ENCODE measurements at places on chromosomes 5 and 9.

DNA sequence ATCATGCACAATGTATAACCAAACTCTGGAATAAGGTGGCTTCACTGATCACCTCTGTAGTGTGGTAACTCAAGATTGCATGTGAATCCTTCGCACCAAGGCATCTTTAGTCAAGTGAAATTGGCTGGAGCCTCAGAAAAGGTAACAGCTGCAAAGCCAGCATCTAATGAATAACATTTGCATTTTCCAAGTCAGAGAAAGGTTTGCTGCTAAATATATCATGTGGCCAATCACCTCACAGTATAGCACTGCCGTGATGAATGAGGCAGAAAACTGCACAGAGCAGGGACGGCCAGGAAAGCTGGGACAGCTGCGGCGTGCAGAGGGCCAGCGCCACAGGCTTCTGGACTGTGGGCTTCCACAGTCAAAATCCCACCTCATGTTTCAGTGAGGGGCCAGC, 18.5 kb downstream of the MRPS27 start:
- H3K27me3 ChIP-seq = no peaks in the 10 kb centered on the region
- H3K27ac ChIP-seq = no peak overlapping the region
- peaks cover 20% of the 10 kb centered on the region for H3K4me1 ChIP-seq
- H3K36me3 ChIP-seq = no peaks in the 10 kb centered on the region
- no peak for DNase-seq
- H3K4me3 ChIP-seq = no peak overlapping the region

DNA sequence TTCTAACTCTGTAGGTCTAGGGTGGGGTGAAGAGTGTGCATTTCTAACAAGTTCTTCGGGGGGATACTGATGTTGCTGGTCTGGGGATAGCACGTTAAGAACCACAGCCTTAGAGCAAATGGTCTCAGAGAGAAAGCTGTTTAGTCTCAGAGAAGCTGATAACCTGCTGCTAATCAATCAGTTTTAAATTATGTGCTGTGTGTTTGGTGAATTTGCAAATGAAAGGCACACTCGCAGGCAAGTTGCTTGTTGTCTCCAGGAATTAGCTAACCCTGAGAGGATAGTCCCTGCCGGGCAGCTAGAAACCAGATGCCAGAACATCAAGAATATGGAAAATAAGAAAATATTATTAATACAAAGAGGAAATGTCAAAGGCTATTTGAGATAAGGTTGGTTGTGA, 79.2 kb downstream of the DMRT2 start:
- no peaks in the 10 kb centered on the region for H3K36me3 ChIP-seq
- no peaks in the 10 kb centered on the region for H3K27me3 ChIP-seq
- no peak for DNase-seq
- no peaks in the 10 kb centered on the region for H3K4me1 ChIP-seq

GRCh38 chr5:75460942-75461610, 50.4 kb downstream of the CERT1 start:
- H3K27ac ChIP-seq = no peak overlapping the region
- no peaks in the 10 kb centered on the region for H3K36me3 ChIP-seq

- no peaks in the 10 kb centered on the region for H3K4me1 ChIP-seq
- no peak overlapping the region for H3K27ac ChIP-seq
- DNase-seq = no peak
- no peak overlapping the region for H3K4me3 ChIP-seq
Measured at GRCh38 chr5:20276061-20276958, 288.3 kb upstream of the CDH18 start.

DNA sequence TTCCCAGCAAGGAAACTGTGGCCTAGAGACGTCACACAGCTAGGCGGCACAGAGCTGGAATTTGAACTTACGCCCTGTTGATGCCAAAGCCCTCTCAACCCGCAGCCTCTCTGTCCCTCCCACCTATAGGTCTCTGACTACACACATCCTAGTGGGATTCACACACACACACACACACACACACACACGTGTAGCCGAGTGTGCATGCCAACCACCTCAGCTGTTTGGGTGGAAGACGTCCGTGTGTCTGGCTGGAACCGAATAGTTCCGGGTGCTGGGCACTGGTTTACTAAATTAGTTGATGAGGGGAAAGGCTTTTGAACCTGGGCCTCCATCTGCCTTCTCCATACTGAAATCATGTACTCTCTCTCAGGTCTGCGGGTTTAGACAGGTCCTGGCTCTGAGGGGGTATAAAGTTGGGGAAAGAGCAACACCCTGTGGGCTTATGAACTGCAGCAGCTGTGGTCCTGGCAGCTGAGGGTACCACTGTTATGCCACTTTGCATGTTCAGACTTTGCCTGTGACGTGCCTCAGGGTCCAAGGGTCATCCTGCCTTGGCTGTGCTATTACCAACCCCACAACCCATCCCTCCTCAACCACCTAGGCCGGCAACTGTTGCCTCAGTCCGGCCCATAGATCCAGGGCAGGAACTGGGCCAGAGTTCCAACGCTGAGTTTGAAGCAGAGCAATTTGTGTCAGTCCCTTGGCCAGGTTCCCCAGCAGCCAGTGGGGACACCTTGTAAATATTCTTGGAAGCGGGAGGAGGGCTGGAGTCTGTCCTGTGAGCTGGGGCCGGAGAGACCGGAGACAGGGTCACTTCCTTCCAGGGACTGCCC, 50.5 kb downstream of the PSD2 start:
- H3K36me3 ChIP-seq = no peaks in the 10 kb centered on the region
- H3K27me3 ChIP-seq = peaks cover 53% of the 10 kb centered on the region
- H3K27ac ChIP-seq = no peak overlapping the region
- H3K4me1 ChIP-seq = no peaks in the 10 kb centered on the region

- no peaks in the 10 kb centered on the region for H3K36me3 ChIP-seq
- no peaks in the 10 kb centered on the region for H3K27me3 ChIP-seq
- peaks cover 13% of the 10 kb centered on the region for H3K4me1 ChIP-seq
- no peak for DNase-seq
- H3K4me3 ChIP-seq = no peak overlapping the region
- no peak overlapping the region for H3K27ac ChIP-seq
Measured at GRCh38 chr9:113501129-113501686, 37.7 kb downstream of the RGS3 start.

GRCh38 chr9:3513265-3513818, 12.5 kb downstream of the RFX3 start:
- no peaks in the 10 kb centered on the region for H3K27me3 ChIP-seq
- no peaks in the 10 kb centered on the region for H3K36me3 ChIP-seq
- no peak overlapping the region for H3K4me3 ChIP-seq
- no peak for DNase-seq
- H3K4me1 ChIP-seq = no peaks in the 10 kb centered on the region

- no peaks in the 10 kb centered on the region for H3K27me3 ChIP-seq
- no peak for DNase-seq
- no peak overlapping the region for H3K4me3 ChIP-seq
- H3K36me3 ChIP-seq = no peaks in the 10 kb centered on the region
- H3K4me1 ChIP-seq = no peaks in the 10 kb centered on the region
Measured at GRCh38 chr9:86185872-86186271, 73.6 kb downstream of the C9orf153 start.

GRCh38 chr5:65299861-65300260, 181.9 kb downstream of the ADAMTS6 start:
- DNase-seq = no peak
- H3K4me3 ChIP-seq = no peak overlapping the region
- H3K27me3 ChIP-seq = no peaks in the 10 kb centered on the region
- no peaks in the 10 kb centered on the region for H3K36me3 ChIP-seq
- no peak overlapping the region for H3K27ac ChIP-seq
- H3K4me1 ChIP-seq = no peaks in the 10 kb centered on the region

GRCh38 chr9:93187047-93187446, 3.1 kb downstream of the WNK2 start:
- H3K4me1 ChIP-seq = no peaks in the 10 kb centered on the region
- DNase-seq = no peak
- H3K36me3 ChIP-seq = no peaks in the 10 kb centered on the region
- H3K27me3 ChIP-seq = no peaks in the 10 kb centered on the region
- no peak overlapping the region for H3K27ac ChIP-seq
- no peak overlapping the region for H3K4me3 ChIP-seq

GRCh38 chr5:179568721-179569120, 18.4 kb downstream of the RUFY1 start:
- peaks cover 3% of the 10 kb centered on the region for H3K36me3 ChIP-seq
- H3K4me3 ChIP-seq = no peak overlapping the region
- DNase-seq = no peak
- no peaks in the 10 kb centered on the region for H3K4me1 ChIP-seq

DNA sequence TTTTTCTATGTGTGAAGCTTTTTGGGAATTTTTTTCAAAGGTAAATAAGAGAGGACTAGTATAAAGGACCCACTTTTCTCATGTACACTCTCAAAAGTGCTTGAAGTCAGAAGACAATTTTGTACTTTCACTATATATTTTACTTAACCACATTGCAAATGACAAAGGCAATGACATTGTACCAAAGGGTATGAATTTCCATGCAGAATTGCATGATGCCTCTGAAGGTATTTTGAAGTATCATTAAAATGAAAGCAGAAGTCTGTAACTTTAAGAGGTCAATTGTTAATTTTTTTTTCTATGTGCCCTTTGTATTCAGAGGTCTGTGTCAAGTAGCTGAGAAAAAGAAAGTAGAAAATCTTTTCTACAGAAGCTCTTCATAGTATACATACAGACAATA, 84.7 kb downstream of the ST8SIA4 start:
- no peak overlapping the region for H3K4me3 ChIP-seq
- H3K27me3 ChIP-seq = no peaks in the 10 kb centered on the region
- DNase-seq = no peak

- peaks cover 4% of the 10 kb centered on the region for H3K4me1 ChIP-seq
- no peak overlapping the region for H3K27ac ChIP-seq
- H3K36me3 ChIP-seq = no peaks in the 10 kb centered on the region
- no peaks in the 10 kb centered on the region for H3K27me3 ChIP-seq
- no peak overlapping the region for H3K4me3 ChIP-seq
- DNase-seq = no peak
Measured at GRCh38 chr5:3198074-3198449, 397.6 kb upstream of the IRX1 start.

- no peak overlapping the region for H3K27ac ChIP-seq
- no peak overlapping the region for H3K4me3 ChIP-seq
- H3K36me3 ChIP-seq = 0 out of 2 replicates have a peak, but pooled peaks cover 4% of the 10 kb centered on the region
- H3K27me3 ChIP-seq = no peaks in the 10 kb centered on the region
- no peak for DNase-seq
Measured at GRCh38 chr9:87670572-87671264, 55.2 kb upstream of the CTSL start.

DNA sequence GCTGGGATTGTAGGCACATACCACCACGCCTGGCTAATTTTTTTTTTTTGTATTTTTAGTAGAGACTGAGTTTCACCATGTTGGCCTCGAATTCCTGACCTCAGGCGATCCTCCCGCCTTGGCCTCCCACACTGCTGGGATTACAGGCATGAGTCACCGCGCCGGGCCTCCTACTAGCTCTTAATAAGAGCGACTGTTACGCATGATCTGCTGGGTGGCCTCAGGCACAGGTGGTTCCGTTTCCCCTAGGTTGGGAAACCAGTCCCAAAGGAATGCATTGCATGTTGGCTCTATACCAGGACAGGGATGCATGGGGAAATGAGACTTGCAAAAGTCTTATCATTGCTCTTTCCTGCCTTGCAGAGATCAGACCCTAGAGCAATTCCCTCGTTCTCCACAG, 184.7 kb upstream of the PPP1R26 start:
- H3K4me1 ChIP-seq = no peaks in the 10 kb centered on the region
- H3K36me3 ChIP-seq = no peaks in the 10 kb centered on the region
- H3K27me3 ChIP-seq = peaks cover 98% of the 10 kb centered on the region
- H3K4me3 ChIP-seq = no peak overlapping the region
- no peak for DNase-seq

DNA sequence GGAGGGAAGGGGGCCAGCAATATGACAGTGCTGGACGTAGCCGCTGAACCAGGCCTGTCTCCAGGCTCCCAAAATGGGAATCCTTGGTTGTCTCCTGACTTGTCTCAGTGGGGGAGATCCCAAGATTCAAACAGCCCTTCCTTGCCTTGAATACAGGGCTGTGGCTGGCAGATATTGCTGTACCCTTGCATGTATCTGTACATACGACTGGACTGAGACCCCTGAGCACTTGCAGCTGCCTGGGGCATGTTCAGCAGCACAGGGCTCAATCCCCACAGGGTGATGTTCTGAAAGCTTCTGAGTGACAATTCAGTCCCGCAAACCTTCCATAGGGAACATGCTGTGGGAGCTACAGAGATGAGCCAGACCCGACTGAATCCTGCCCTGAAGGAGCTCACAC, 13.3 kb downstream of the OR13J1 start:
- H3K27ac ChIP-seq = no peak overlapping the region
- no peak for DNase-seq
- no peaks in the 10 kb centered on the region for H3K4me1 ChIP-seq
- H3K4me3 ChIP-seq = no peak overlapping the region
- no peaks in the 10 kb centered on the region for H3K27me3 ChIP-seq
- H3K36me3 ChIP-seq = no peaks in the 10 kb centered on the region

DNA sequence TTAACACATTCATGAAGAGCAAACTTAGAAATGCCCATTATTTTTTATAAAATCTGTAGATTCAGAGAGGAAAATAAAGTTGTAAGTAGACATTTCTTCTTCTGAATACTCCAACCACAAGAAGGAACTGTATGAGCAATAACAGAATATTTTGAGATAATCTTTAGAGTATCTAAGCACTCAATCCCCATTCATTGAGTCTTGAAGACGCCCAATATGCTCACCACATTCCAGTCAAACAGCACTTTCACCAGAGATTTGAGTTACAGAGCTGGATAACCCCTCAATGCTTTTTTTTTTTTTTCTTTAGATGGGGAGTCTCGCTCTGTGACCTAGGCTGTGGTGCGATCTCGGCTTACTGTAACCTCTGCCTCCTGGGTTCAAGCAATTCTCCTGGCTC, 14.7 kb upstream of the RIC1 start:
- no peak for DNase-seq
- no peaks in the 10 kb centered on the region for H3K36me3 ChIP-seq
- no peak overlapping the region for H3K4me3 ChIP-seq
- peaks cover 22% of the 10 kb centered on the region for H3K4me1 ChIP-seq
- no peak overlapping the region for H3K27ac ChIP-seq

DNA sequence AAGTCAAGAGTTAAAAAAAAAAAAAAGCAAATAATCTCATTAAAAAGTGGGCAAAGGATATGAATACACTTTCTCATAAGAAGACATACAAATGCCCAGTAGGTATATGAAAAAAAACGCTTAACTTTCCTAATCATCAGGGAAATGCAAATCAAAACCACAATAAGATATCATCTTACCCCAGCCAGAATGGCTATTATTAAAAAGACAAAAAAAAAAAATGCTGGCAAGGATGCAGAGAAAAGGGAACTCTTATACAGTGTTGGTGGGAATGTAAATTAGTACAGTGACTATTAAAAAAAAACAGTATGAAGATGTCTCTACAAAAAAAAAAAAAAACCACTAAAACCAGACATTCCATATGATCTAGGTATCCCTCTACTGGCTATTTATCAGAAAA, 79.4 kb downstream of the LPAR1 start:
- H3K27me3 ChIP-seq = peaks cover 18% of the 10 kb centered on the region
- no peak overlapping the region for H3K27ac ChIP-seq
- H3K4me3 ChIP-seq = no peak overlapping the region

- peak; percentile 72 for DNase-seq
- no peaks in the 10 kb centered on the region for H3K27me3 ChIP-seq
- H3K27ac ChIP-seq = peak overlapping the region; percentile 52
- H3K4me3 ChIP-seq = 0 out of 2 replicates have a peak overlapping the region, but pooled peaks have one; percentile 3
Measured at GRCh38 chr9:99118782-99119466, 14.0 kb downstream of the TGFBR1 start.

GRCh38 chr5:140833993-140834392, at the start of gene PCDHA7:
Gene PCDHA7 (plus strand): TSS chr5:140834269. CDS start chr5:140834384, 115 bp downstream.
- no peak within 1 kb of the TSS for H3K27ac ChIP-seq
- no peak within 1 kb of the TSS for H3K4me3 ChIP-seq
- H3K4me1 ChIP-seq = no peaks in the 10 kb centered on the region
- H3K27me3 ChIP-seq = no peaks in the 10 kb centered on the region
